WTC11 (cell line): ENCODE measurements at places on chromosomes 12 and 14.

DNA sequence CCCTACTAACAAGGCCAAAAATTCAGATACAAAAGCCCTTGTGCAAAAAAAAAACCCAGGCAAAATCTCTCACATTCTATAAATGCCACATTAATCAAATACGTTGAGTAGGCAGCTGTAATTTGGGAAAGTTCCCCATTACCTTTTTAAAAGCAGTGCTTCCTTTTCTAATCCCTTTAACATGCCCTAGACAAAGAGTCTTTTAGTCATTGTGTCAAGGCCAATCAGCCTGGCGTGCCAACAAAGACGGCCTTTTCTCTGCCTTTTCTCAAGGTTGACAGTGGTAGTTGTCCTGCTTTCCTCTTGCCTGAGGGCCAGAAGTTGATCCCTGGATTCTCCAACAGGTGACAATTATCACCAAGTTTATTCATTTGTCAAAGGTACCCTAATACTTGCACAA, 62.5 kb upstream of the METAP2 start:
- no peak for DNase-seq
- no peak overlapping the region for H3K4me3 ChIP-seq
- no peak overlapping the region for H3K27ac ChIP-seq
- H3K4me1 ChIP-seq, result 0 out of 2 replicates have a peak, but pooled peaks cover 3% of the 10 kb centered on the region
- no peaks in the 10 kb centered on the region for H3K36me3 ChIP-seq

DNA sequence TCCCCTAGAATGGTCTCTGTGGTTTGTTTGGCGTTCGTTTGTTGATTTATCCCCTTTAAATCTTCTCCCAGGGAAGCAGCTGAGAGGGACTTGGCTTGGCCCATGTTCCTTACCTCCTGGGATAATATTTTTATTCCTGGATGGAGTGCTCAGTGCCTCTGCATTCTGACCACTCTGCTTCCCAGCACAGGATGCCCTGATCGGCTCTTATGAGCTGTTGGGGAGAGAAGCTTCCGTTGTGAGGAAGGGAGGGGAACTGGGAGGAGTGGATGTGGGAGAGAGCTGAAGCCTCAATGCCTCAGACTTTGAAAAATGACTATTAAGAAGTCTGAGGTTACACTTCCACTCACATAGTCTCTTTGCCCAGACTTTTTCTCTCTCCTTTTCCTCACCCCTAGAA, 114.8 kb downstream of the SMOC1 start:
- H3K4me1 ChIP-seq, result peaks cover 10% of the 10 kb centered on the region
- H3K27ac ChIP-seq, result no peak overlapping the region
- no peaks in the 10 kb centered on the region for H3K27me3 ChIP-seq
- no peak overlapping the region for H3K4me3 ChIP-seq
- DNase-seq, result no peak
- no peaks in the 10 kb centered on the region for H3K36me3 ChIP-seq

DNA sequence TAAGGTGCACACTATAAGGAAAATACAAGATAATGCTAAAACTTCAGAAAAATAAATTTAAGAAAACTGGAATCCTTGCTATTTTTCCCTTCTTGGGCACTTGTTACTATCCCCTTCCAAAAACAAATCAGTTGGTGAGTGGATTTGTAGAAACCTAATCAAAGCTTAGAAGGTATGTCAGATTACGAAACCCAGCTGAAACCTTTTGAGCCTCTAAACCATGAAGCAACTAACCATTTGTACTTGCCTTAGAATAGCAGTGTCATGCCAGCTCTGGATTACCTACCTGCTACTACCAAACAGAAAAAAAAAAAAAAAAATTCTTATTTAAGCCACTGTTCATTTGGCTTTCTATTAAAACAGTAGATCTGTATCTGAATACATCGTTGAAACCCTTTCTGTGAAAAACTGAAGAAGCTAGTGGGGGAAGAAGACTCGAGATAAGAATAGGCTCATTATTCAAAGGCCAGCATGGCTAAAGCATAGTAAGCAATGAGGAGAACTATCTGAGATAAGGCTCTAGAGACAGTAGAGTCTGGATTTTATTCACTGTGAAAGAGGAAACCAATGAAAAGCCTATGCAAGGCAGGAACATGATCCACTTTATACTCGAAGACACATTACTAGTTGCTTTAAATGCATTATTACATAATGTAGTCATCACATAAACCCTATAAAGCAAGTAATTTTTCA, 30.2 kb downstream of the OSBPL8 start:
- no peak for DNase-seq
- H3K36me3 ChIP-seq, result peaks cover 14% of the 10 kb centered on the region
- no peaks in the 10 kb centered on the region for H3K27me3 ChIP-seq
- no peak overlapping the region for H3K27ac ChIP-seq

- no peak overlapping the region for H3K27ac ChIP-seq
- peaks cover 8% of the 10 kb centered on the region for H3K36me3 ChIP-seq
- no peak for DNase-seq
- no peaks in the 10 kb centered on the region; the same call in none of the 2 replicates for H3K27me3 ChIP-seq
- H3K4me1 ChIP-seq, result peaks cover 25% of the 10 kb centered on the region
- no peak overlapping the region for H3K4me3 ChIP-seq
These were observed 71.3 kb downstream of the PTHLH start for GRCh38 chr12:27900920-27901879.
